Anterior cingulate cortex (tissue), 58 donors: ENCODE measurements at places on chromosomes 6 and 20.

GRCh38 chr6:91534614-91535013 is 947.7 kb upstream of the MAP3K7 start:
- DNase-seq: no peak

DNA sequence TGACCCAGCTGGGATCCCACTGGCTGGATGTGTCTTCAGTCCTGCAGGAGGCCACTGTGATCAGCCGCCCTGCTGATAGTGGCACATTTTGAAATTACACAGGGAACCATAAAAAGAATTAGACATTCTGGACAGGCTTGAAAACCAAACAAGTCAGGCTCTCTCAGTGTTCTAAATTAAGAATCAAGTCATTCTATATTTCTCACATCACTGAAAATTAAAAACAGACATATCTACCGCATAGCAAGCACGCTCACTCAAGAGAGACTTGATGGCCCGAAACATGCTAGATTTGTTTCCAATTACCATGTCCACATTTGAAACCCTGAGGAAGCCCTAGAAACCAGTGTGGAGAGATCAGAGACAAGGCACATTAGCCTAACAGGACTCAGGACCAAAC is 57.7 kb downstream of the NFATC2 start:
- DNase-seq: no peak

GRCh38 chr20:38435555-38435939 is 419 bp upstream of the SNHG17 start:
- no peak for DNase-seq

DNA sequence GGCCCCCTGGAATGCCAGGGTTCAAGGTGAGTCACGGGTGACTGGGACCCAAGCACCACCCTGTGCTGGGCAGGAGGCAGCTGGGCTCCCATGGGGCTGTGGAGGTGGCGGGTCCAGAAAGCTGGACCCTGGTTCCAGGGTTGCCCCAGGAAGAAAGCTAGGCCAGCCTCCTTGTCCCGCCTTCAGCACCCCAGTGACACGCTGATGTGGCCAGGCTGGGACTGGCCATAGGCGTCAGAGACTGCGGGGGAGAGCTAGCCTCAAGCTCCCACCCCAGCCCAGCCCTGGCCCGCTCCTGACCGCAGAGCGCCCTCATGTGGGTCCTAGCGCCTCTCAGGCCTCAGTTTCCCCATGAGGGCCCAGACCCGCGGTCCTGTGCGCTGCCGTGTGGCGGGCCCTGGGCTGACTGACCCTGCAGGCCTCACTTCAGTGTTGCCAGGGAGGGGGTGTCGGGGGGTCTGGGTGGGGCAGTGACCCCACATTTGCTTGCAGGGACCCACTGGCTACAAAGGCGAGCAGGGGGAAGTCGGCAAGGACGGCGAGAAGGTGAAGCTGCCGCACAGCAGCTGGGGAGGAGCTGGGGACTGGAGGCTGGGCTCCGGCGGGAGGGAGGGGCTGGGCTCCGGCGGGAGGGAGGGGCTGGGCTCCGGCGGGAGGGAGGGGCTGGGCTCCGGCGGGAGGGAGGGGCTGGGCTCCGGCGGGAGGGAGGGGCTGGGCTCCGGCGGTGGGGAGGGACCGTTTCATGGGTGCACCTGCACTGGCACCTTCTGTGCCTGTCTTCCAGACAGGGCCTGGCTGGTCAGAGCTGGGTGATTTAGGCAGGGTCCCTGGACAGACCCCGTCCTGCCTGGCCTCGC is 7.9 kb downstream of the COL9A3 start:
- no peak for DNase-seq
